ENCODE measurements at places on chromosomes 3 and 15. TPM values are rescaled to one million over a fixed set of nuclear protein-coding genes. Genes with fewer than 3 reads are reported as not detected.

DNA sequence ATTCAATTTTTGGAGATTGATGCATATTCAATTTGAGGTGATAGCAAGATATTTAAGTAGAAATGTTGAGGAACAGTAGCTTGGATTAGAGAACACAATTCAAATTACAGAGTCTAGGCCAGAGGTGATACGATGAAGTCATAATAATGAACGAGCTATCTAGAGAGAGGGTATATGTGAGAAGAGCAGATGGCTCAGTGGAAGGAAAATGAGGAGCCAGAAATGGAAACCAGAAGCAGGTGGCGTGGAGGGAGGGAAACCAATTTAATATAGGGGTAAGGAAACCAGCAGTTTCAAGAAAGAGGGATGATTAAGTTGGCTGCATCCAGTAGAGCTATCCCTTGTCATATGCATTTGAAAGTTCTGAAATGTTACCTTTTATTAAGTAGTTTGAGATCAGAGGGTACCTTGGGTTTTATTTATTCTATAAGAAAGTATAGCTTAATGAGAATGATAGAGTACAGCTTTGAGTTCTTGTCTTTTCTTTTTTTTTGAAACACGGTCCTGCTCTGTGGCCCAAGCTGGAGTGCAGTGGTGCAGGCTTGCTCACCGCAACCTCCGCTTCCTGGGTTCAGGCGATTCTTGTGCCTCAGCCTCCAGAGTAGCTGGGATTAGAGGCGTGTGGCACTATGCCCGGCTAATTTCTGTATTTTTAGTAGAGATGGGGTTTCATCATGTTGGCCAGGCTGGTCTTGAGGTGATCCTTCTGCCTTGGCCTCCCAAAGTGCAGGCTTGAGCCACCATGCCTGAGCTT lies 22.1 kb downstream of the NCK1 start:
- ATAC-seq, result no peak

DNA sequence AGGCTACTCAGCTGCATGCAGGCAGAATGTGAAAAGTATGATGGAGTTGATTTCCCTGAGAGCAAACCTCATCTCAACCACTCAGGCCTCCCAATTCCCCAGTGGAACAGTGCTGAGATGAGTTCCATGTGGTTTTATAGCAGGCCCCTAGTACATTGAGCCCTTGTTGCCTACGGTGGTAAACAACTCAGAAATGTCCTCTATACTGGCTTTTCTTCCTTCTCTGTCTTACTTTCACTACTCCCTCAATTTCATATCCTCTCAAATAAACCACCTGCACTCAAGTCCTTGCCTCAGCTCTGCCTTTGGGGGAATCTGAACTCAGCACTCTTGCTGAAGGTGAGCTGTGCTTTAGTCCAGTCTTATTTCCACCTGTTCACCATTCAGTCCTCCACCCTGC lies 399.9 kb downstream of the PDCD6IP start:
- no peak for ATAC-seq

Gene KLHL6
- 39.7 TPM for total RNA-seq

DNA sequence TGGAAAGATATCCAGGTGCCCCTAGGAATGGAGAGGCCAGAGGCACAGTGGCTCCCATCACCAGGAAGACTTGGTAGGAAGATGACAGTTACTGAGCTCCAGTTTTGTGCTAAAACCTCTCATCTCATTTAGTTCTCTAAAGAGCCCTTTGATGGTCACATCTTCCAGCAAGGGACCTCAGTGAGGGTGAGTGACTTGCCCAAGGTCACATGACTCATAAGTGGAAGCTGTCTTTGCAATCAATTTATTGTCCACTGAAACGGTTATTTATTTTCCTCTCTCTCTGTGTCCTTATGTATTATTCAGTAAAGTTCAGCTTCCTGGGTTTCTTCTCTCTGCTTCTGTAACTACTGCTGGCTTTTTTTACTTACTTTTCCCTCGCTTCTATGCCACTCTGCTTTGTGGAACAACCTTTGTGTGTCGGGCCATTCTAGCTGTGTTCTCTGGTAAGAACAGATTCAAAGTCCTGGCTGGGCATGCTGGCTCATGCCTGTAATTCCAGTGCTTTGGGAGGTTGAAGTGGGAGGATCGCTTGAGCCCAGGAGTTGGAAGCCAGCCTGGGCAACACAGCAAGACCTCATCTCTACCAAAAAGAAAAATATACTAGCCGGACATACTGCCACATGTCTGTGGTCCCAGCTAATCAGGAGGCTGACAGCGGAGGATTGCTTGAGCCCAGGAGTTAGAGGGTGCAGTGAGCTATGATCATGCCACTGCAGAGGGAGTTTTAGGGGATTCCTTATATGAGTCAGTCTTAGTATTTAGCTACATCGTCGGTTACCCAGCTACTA lies 55.9 kb downstream of the PDIA5 start:
- no peak for ATAC-seq

Gene PLA2G4D
- total RNA-seq, result not detected

GRCh38 chr3:158085931-158086330 lies 20.3 kb downstream of the SHOX2 start:
- no peak for ATAC-seq

Gene KCNAB1
- not detected for total RNA-seq

DNA sequence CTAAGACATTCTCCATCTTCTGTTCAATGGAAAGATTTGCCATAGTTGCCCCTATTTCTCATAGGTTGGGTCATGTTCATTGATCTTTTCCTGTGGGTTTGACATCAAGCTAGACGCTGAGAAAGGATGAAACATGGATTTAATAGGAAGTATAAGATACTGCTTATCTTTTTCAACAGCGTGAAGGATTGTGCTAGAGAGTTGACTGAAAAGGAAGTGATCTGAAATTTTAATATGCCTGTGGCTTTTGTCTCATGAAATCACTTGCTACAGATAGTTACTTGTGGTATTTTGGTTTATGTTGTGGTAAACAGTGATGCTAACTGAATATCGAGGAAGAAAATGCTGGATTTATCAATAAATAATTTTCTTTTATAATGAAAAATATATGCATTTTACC lies 442.9 kb downstream of the EDEM1 start:
- no peak for ATAC-seq

DNA sequence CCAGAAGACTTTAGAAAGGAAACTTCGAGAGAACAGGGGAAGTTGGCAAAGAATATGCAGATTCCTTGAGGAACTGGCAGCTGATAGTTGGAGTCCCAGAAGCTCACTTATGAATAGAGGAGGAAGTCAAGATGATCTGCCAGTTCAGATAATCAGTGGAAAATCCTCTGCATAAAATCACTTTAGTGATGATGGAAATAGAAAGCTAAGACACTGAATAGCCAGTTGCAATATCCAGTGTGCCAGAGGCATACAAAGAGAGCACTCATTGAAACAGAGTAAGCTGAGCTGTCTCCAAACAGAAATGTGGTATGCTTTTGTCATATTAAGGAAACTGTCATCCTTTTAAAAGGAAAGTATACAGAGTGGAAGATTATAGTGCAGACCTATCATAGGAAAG lies 1207.6 kb downstream of the OTOL1 start:
- no peak for ATAC-seq

DNA sequence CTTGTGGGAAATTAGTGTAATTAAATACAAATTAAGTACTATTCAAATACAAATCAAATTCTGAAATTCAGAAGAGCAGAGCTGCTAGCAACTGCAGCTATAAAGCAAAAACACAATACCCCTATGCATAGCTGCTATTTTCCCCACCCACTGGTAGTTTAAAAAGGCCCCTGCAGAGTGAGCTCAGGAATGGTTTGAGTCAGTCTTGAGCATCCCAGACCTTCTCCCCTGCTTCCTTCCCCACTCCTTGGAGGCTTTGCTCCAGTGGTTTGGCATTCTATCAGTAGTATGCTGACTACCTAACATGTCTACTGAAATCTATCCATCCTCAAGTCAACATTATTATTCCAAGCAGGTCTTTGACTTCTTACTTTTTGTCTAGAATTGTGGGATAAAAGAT lies 53.0 kb downstream of the EFHB start:
- ATAC-seq, result no peak

- no peak for ATAC-seq
Observed at GRCh38 chr15:75170711-75171341, 30.9 kb upstream of the C15orf39 start.

Gene LRRC57
- 18.7 TPM for total RNA-seq

- ATAC-seq, result no peak
Observed at GRCh38 chr3:8486434-8486833, 15.2 kb upstream of the LMCD1 start.

GRCh38 chr3:172140499-172141391 lies 101.4 kb downstream of the FNDC3B start:
- ATAC-seq, result peak; percentile 24

Gene ABHD17C
- total RNA-seq, result 6.4 TPM

DNA sequence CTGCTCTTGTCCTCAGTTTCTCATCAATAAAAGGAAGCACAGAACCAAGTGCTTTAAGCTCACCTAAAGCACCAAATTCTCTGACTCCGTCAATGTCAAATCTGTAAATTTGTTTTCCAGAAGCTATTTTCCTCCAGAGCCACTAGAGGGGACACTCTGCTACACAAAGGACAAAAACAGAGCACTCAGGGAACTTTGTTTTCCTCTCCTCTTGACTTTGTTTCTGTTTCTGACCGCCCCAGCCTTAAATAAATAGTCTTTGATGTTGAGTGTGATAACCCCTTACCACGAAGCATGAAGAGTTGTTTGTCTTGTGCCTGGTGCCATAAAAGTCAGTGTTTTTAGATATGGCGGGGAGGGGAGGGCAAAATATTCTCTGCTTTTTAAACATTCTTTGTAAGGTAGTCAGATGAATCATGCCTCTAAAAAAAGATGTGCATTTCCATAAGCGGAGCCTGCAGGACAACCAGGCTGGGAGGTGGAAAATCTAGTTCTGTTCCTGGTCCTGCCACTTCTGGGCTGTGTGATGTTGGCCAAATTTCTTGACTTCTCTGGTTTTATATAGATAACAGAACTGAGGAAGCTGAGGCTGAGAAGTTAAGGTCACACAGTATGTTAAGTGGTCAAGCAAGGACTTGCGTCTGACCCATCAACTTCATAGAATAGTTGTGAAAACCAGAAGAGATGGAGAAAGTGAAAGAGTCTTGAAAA lies 7.3 kb upstream of the ZBTB38 start:
- ATAC-seq, result peak; percentile 81

DNA sequence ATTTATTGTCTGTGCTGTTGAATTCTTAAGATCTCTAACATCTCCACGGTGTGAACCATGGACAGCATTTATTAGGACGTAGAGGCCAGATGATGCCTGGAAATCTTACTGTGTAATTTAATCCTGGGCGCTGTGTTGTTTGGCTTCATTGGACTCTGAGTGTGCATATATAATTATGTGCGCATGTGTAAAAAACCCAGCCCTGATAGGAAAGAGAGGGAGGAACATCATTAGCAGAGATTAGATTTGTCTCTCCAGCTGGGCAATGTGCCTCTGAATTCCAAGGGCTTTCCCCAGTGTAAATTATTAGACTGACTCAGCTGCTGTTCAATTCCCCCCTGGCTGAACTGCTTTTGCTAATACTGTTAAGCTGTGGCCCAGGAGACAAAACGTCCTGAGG lies 39.6 kb downstream of the MAP3K13 start:
- ATAC-seq, result no peak

Gene SLITRK3
- not detected for total RNA-seq

DNA sequence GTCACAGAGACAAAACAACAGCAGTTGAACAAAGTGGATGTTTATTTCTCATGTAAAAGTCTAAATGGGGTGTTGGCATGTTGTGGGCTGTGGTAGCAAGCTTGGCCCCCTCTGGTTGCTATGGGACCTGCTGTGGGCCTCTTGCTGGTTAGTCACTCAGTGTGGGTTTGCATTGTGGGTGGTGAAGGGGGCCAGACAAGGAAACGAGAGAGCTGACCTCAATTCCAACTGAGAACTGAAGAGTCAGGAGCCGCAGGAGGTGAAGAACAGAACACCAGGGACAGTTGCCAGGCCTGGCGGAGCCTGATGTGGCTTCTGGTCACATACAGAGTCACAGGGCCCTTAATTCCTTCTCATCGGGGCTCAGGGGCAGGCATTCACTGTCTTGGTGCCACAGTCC lies 1.9 kb upstream of the ADPGK start:
- ATAC-seq, result peak; percentile 62

DNA sequence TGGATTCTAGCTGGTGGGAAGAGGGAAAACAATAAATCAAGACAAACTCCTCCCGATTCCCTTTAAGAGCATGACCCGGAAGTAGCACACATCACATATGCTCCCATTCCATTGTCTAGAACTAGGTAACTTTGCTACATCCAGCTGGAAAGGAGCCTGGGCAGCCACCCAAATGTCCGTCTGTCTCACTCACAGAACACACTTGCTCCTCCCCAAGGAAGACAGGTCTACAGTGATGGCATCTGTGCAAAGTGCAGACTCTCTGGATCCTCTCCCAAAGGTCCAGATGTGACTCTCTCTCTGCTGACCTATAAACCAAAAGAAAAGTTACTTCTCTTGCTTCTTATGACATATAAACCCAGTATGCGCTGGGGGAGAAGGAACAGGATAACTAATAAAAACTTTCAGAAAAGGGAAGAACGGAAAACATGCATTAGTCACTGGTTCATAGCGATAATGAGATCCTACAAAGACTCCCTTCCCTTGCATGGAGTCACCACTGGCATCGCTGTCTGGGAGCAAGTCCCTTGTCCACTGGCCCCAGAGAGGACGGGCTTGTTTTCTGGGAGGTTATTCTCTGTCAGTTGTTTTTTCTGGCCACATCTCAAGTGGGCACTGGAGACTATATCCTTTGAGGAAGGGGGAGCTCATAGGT lies 29.8 kb upstream of the EPHB3 start:
- no peak for ATAC-seq

Gene SPSB4
- not detected for total RNA-seq

- no peak for ATAC-seq
Observed at GRCh38 chr3:178507507-178508442, 28.5 kb upstream of the KCNMB2 start.

DNA sequence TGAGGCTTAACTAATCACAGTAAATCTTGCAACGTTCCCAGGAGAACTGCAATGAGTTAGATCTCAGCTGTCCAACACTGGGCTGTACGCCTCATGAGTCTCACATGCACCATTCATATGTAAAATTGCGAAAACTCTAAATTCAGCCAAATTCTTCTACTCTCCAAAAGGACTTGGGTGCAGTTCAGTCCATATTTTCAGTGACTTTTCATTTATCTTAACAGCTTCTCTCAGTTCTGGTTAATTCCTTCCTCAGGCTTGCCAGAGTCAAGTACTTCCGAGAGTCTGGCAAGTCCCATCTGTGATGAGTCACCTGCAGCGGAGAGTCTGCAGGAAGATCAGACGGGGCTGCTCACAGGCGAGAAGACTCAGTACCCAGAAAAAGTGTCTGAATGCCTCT lies 11.5 kb downstream of the CCDC80 start:
- ATAC-seq, result peak; percentile 99

GRCh38 chr3:159859424-159859823 lies 129.2 kb upstream of the IL12A start:
- ATAC-seq, result no peak

Gene SNTN
- total RNA-seq, result not detected

Gene RARB
- total RNA-seq, result not detected

Gene HCN4
- total RNA-seq, result not detected

Gene HRG
- total RNA-seq, result not detected

Gene CHAC1
- total RNA-seq, result 6.8 TPM

Gene GAP43
- not detected for total RNA-seq

- no peak for ATAC-seq
Observed at GRCh38 chr3:106386050-106386449, 517.2 kb upstream of the CBLB start.

Gene ACVR2B
- 12.8 TPM for total RNA-seq

Gene GPR149
- total RNA-seq, result not detected
